ENCODE measurements at places on chromosomes 6 and 20.

- peak; percentile 22 for DNase-seq
Observed at GRCh38 chr6:51618563-51618962, 468.9 kb downstream of the PKHD1 start.

- no peak for DNase-seq
Observed at GRCh38 chr6:98824902-98825599, 9.3 kb upstream of the POU3F2 start.

GRCh38 chr6:105573556-105573955, 170.7 kb upstream of the PREP start:
- DNase-seq = no peak

- DNase-seq = no peak
Observed at GRCh38 chr6:15384901-15385300, 139.0 kb downstream of the JARID2 start.

DNA sequence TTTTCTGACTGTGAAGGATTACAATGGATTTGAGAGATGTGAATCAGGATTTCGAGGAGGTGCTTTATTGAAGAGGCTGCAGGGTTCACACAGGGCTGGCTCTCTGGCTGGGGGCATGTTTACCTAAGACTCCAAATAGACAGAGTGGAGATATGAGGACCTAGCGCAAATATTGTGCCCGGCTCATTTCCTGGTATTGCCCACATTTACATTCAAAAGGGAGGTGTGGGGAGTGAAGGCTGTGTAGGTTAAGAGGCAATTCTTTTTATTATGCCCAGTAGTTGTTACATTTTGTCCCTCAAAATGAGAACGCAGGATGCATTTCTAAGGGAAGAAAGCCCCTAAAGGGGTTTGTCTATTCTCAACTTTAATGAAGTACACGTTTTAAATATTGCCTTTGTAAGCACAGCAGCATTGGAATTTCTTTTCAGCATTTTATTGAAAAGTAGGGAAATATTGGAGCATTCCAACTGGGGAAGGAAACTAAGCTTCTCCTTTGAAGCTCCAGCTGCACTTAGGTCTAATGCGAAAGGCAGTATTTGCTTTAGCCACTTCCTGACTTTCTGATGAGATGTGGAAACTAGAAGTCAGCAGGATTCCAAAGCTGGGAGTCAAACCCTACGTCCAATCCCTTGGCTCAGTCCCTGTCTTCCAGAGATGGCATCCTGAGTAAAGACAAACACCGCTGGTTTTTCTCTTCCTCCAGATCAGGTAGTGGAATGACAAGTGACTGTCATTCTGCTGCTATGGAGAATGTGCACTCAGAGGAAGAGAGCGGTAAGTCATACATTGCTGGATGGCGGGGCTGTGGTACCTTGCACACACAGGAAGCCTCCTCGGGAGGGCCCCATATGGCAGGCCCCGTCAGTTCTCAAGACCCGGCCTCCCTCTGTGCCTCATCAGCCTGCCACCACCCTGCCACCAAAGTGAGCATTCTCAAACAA, 70.7 kb downstream of the MYB start:
- no peak for DNase-seq

DNA sequence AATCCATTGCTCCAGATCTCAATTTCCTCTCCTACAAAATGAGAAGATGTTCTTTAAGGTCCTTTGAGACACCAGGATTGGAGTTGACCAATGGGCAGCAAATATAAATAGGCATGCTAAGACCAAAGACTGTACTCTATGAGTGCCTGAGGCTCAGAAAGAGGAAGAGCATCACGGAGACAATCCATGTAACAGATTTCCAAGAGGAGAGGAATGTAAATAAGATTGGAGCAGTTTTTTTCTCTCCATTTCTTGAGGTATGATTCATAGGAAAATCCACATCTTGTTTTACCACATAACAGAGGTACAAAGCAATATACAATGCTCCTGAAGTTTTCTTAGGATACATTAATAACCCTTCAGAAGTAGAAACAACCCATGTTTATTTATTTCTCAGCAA, 109.8 kb downstream of the UBE3D start:
- DNase-seq = no peak

DNA sequence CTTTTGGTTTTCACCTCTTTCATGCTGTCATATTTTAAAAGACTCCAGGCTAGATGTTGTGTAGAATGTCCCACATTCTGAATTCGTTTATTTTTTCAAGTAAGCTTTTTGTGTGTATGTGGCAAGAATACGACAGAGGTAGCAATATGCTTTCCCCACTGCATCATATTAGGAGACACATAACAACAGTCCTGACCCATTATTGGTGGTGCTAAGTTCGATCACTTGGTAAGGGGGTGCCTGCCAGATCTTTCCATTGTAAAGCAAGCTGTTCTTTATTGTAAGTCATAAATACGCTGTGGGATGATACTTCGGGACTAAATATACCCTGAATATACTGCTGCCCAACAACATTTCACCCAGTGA, 588 bp upstream of the NCOA3 start:
- no peak for DNase-seq

GRCh38 chr6:138485586-138486248, 13.6 kb downstream of the NHSL1 start:
- no peak for DNase-seq

DNA sequence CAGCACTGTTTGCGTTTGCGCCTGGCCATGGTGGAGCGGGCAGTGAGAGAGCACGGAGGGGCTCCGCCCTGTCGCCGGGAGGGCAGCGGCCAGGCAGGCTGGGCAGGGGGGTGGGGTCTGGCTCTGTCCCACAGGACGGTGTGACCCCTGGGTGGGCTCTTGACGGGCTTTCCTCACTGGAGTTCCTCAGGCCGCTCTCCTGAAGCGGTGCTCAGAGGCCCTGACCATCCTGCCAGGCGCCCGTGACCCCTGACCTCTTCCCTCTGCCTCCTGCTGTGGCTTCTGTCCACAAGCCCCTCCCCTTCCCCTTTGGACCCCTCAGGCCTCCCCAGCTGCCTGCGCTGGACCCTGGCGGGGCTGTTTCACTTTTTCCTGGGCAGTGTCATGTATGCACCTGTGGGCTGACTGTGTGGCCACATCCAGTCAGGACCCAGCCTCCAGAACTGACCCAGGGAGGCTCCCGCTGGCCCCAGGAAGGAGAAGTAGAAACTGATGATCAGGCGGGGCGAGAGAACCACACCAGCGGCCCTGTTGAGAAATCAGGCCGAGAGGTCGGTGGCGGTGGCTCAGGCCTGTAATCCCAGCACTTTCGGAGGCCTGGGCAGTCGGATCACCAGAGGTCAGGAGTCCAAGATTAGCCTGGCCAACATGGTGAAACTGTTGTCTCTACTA, 1.2 kb downstream of the OGFR start:
- no peak for DNase-seq

- no peak for DNase-seq
Observed at GRCh38 chr6:167111597-167111996, 11.3 kb upstream of the CCR6 start.

DNA sequence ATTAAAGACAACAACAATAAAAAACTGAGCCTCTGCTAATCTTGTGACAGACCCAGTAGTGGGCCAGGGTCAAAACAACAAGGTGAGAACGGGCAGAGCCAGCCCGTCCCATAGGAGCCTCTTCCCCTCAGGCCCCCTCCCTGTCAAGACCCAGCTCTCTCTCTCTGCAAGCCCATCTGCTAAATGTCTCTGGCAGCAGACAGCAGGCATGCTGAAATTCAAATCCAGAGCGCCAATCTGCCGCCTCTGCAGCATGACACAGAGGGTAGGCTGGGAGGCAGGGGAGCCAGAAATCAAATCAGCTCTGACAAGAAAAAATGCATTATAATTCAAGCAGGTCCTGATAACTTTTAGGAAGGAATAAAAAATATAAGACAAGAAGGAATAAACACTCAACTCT, 26.3 kb downstream of the METTL24 start:
- DNase-seq = no peak

- no peak for DNase-seq
Observed at GRCh38 chr6:18306977-18307376, 42.6 kb upstream of the DEK start.

GRCh38 chr20:38873050-38873581, 53.1 kb upstream of the FAM83D start:
- DNase-seq = peak; percentile 73

GRCh38 chr20:21936261-21936660, 230.8 kb downstream of the PAX1 start:
- no peak for DNase-seq

- DNase-seq = no peak
Observed at GRCh38 chr6:149132336-149132735, 185.2 kb upstream of the TAB2 start.

GRCh38 chr20:6837730-6838129, 70.2 kb downstream of the BMP2 start:
- DNase-seq = no peak

GRCh38 chr6:134026597-134026996, 25.8 kb downstream of the SLC2A12 start:
- no peak for DNase-seq

- DNase-seq = no peak
Observed at GRCh38 chr6:112833581-112834131, 486.5 kb downstream of the RFPL4B start.

DNA sequence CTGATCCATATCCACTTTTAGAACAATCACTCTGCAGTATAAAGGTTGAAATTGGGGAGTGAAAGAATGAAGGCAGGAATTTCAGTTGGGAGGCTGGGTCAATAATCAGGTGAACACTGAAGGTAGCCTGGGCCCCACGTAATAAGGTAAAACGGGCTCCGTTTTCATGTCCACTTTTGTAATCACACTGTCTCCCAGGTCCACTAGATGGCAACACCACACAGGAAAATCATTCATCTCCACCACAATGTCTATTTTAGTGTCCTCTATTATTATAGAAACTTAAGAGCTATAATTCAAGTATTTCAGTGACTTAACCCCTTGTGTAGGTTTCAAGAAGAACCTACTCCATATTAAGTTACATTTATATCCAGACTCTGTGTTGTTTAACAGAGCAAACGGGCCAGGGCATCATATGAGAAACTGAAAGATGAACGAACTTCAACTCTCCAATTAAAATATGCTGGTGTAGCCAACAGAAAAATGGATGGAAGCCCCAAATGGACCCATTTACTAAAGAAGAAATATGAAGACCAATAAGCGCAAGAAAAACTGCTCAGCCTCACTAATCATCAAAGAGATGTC, 45.9 kb upstream of the MC3R start:
- DNase-seq = peak; percentile 1

GRCh38 chr20:14069796-14070195, 74.5 kb downstream of the MACROD2 start:
- DNase-seq = no peak

GRCh38 chr6:44833248-44833647, 445.7 kb downstream of the CDC5L start:
- no peak for DNase-seq

DNA sequence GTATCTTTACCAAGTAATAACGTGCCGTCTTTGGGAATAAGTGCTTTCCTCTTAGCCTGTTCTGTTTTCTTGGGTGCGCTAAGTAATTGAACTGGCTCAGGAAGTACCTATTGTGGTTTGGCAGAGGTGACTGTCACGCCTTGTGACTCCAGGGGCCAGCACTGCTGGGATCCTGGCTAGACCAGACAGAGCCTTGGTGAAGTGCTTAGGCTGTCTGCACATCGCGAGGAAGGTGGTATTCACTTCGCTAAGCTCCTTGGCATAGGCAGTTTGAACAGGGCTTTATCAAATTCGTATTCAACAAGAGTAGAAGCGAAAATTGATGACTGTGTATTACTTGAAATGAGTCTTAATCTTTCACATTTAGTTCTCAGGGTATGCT, 17.6 kb downstream of the PRDM1 start:
- no peak for DNase-seq

GRCh38 chr6:72282201-72282600, 339.7 kb upstream of the KCNQ5 start:
- no peak for DNase-seq

GRCh38 chr6:78526432-78526831, 340.9 kb upstream of the IRAK1BP1 start:
- no peak for DNase-seq

DNA sequence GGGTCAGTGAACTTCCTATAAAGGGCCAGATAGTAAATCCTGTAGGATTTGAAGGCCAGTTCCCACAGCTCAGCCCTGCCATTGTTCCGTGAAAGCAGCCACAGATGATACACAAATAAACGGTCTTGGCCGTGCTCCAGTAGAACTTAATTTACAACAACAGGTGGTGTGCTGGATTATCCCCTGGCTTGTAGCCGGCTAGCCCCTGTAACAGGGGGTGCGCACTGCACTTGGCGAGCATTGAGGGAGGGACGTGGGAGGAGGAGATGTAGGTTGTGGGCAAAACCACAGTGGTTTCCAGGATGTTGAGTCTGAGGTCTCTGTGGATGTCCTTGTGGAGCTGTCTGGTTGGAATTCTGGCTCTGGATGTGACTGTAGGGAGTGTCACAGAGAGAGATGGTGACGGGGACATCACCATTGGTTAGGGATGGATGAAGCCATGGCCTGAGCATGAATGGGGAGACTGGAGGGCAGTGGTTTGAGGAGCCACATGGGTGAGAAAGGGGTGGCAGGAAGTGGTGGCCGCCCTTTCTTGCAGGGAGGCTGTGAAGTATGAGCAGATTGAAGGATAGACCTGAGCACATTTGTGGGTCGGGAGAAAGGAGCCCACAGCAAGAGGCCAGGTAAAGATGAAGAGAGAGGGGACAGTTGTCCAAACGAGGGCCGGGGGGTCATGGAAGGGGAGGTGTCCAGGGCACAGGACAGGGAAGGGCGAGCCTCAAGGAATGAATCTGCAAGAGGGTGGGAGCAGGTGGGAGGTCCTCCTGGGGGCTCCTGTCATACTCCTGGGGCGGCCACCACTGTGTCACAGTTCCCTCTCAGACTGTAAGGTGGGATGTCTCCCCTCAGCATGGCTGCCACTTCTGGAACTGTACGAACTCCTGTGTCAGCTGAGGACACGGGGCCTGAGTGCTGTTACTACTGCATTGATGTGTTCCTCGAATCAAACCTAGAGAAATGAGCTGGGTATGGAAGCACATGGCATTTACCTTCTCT, 53.6 kb downstream of the CDH26 start:
- DNase-seq = no peak

GRCh38 chr6:6439778-6440177, 119.3 kb upstream of the F13A1 start:
- DNase-seq = no peak

DNA sequence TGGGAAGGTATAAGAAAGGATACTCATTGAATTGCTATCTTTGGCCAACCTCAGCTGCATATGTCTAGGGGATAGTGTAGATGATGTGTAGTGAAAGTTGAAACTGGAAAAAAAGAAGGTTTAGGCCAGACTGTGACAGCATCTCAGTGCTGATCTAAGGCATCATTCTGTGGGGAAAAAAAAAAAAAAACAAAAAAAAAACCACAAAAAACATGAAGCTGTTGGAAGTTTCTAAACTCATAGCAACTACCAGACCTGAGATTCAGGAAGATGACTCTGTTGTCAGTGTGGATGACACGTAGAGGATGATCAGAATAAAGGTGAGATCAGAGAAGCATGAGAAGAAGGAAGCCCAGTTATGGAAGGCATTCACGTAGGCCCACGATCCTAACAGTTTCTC, 100.8 kb upstream of the CNKSR3 start:
- no peak for DNase-seq

GRCh38 chr6:52815167-52816092, 11.8 kb upstream of the GSTA1 start:
- DNase-seq = peak; percentile 48

DNA sequence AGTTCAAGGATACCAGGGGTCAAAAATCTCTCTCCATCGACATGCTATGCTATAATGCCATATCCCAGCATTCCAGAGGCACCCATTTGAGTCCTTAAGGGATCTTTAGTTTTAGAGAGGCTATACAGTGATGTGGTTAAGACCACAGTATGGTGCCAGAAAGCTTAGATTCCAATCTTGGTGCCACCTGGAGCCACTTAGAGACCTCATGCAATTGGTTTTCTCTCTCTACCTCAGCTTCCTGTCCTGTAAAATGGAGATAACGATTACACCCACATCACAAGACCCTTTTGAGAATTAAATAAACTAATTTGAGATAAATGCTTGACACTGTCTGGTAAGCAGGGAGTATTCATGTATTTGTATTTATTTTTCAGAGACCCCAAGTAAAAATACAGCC, 39.0 kb downstream of the PLAGL1 start:
- no peak for DNase-seq

Data from OCI-LY7 (cell line).